ENCODE measurements at places on chromosomes 13 and 19.

GRCh38 chr19:29302002-29302928, 89.3 kb upstream of the UQCRFS1 start:
- DNase-seq, result no peak

DNA sequence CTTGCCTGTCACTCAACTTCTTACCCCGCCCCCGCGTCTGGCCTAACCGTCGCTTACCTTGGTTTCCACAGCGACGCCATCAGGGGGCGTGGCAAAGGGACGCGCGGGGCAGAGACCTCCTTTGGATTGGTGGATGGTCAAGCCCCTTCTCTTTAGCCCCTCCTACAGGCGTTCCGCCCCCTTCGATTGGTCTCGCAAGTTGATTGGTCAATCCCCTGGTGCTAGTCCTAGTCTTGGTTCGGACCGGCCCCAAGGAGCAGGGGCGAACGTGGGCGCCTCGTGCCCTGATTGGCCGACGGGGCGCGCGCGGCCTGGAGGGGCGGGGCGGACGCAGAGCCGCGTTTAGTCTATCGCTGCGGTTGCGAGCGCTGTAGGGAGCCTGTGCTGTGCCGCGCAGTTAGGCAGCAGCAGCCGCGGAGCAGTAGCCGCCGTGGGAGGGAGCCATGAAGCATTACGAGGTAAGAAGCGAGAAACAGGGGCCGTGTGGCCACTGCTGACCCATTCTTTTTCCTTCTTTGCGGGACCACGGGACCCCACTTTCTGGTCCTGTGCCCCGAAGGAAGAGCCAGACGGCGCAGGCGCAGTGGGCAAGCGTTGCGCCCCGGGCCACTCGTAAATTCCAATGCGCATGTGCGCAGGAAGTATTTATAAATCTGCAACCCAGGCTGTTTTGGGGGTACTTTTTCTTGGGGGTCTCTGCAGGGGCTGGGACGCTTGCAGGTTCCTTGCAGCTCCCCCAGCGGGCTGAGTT, at the start of gene TECR:
TECR (plus strand) TSS at position 341 of the 751 bp plus-strand sequence; CDS start at position 444, 103 bp downstream.
- peak; percentile 100 for DNase-seq

DNA sequence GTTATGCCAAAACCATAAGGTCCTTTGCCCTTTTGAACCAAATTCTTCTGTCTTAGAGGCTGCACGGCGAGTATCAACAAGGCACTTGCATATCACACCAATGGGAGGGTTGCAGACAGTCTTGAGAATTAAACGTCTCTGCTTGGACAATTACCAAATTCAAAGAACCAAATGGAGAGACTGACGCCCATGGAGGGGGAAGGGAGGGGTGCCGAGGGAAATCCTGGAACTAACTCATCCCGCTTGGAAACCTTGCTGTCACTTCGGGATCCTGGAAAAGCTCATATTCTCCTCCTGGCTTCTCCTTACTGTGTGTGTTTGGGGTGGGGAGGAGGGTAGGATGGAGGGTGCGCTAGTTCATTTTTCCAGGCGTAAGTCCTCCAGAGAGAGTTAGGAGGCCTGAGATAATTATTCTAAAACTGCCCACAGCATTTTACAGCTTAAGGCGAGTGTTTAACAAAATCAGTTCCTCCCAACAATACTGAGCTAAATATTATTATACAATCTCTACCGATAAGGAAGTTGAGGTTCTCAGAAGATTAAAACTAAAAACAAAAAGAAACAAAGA, 425.1 kb downstream of the TSHZ3 start:
- no peak for DNase-seq

- peak; percentile 89 for DNase-seq
Observed at GRCh38 chr19:1478934-1479707, at the start of gene C19orf25. C19orf25 (minus strand) TSS chr19:1479215; CDS start chr19:1478903, 312 bp downstream.

DNA sequence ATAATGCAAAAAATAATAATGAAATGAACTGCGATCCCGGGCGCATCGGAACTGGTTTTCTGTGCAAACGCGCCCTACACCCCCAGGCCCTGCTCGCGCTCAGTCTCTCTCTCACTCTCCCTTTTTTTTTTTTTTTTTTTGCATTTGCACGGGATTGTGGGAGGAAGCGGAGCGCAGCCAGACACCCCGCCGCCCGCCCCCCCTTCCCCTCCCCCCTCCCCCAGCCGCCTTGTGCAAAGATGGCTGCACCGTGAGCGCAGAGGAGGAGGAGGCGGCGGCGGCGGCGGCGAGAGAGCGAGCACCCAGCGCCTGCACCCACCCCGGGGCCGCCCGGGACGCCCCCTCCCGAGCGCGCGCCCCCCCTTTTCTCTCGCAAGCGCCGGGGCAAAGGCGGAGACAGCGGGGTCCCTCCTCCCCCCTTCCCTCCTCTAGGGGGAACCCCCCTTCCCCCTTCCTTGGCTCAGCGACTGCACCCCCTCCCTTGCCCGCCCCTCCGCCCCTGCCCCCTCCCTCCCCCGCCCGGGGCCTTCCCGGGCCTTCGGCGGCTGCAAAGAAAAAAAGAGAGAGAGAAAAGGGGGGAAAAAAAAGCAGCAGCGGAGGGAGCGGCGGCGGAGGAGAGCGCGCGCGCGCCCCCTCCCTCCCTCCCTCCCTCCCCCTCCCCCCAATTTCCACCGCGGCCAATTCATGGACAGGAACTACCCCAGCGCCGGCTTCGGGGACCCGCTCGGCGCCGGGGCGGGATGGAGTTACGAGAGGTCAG, at the start of gene PRR12:
PRR12 (plus strand) TSS at position 212 of the 760 bp plus-strand sequence; CDS start at position 685, 473 bp downstream.
- peak; percentile 89 for DNase-seq

- no peak for DNase-seq
Observed at GRCh38 chr19:30148039-30148790, 206.2 kb downstream of the URI1 start.

GRCh38 chr13:36841391-36841790, 22.4 kb downstream of the RFXAP start:
- no peak for DNase-seq

GRCh38 chr13:40558656-40559055, 107.8 kb downstream of the FOXO1 start:
- no peak for DNase-seq

GRCh38 chr13:102394158-102395053, 7.4 kb downstream of the FGF14 start:
- peak; percentile 91 for DNase-seq

- DNase-seq, result no peak
Observed at GRCh38 chr19:50532952-50533351, 19.2 kb upstream of the ASPDH start.

GRCh38 chr13:100875392-100876043, 200.9 kb upstream of the TMTC4 start:
- DNase-seq, result no peak

GRCh38 chr19:8446061-8446709, 1.4 kb downstream of the HNRNPM start:
- no peak for DNase-seq

- DNase-seq, result no peak
Observed at GRCh38 chr13:27104606-27105005, 67.0 kb downstream of the USP12 start.

- DNase-seq, result no peak
Observed at GRCh38 chr13:99293178-99293577, 14.0 kb downstream of the GPR183 start.

DNA sequence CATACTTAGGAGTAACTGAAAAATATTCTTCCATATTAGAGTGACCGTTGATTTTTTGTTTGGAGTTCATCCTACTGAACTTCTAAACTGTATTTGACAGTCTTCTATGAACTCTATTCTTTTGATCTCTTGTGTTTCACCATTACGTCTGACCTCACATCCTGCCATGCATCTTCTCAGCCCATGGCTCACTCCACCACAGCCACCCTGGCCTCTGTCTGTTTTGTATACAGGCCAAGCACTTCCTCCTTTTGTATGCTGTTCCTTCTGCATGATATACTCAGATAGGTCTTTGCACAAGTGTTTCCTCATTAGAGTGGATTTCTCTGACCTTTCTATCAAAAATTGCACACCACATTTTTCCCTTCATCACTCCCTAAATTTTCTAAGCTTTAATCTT, 119.9 kb downstream of the MAB21L1 start:
- DNase-seq, result no peak

- DNase-seq, result no peak
Observed at GRCh38 chr13:53683608-53684007, 655.0 kb downstream of the OLFM4 start.

DNA sequence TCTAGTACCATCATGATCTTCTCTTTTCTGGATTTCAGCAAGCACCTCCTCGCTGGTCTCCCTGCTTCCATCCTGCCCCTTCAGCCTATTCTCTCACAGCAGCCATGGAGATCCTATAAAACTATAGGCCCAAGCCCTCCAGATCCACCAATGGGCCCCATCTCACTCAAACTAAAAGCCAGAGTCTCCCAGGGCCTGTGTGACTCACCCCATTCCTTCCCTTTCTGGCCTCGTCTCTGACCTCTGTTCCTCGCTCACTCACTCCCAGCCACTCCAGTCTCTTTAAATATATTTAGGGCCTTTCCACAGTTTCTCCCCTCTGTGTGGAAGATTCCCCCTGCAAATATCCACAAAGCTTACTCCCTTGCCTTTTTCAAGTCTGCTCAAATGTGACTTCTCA, 89.7 kb downstream of the HSPH1 start:
- no peak for DNase-seq

DNA sequence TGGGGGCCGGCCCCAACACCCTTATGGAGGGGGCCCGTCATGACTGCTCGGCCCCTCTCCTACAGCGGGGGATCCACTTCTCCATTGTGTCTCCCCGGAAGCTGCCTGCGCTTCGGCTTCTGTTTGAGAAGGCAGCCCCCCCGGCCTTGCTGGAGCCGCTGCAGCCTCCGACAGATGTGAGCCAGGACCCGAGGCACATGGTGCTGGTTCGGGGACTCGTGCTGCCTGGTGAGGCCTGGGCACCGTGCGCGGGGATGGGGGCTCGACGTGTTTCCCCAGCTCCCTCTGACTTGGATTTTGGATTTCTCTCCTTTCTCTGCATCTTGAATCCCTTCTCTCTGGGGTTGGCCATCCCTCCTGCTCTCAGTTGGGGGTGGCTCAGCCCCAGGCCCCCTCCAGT, 11.6 kb downstream of the MED25 start:
- no peak for DNase-seq

DNA sequence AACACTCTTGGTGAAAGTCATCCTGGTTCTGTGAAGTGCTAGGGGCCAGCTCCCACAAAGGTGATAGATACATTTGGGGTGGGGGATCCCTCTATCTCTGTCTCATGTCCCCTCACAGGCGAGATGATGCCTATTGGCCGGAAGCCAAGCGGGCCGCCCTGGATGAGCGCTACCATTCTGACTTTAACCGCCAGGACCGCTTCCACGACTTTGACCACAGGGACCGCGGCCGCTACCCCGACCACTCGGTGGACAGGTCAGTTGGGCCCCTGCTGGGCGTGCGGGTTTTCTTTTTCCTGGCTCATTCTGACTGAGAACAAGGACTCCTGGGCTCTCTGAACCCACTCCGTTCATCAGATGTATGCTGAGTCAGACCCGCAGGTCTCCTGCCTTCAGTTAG, 16.4 kb downstream of the MICOS13 start:
- no peak for DNase-seq

GRCh38 chr19:58338825-58339558, 12.2 kb downstream of the ZSCAN22 start:
- no peak for DNase-seq

GRCh38 chr19:33348301-33349010, 25.1 kb upstream of the CEBPG start:
- no peak for DNase-seq

DNA sequence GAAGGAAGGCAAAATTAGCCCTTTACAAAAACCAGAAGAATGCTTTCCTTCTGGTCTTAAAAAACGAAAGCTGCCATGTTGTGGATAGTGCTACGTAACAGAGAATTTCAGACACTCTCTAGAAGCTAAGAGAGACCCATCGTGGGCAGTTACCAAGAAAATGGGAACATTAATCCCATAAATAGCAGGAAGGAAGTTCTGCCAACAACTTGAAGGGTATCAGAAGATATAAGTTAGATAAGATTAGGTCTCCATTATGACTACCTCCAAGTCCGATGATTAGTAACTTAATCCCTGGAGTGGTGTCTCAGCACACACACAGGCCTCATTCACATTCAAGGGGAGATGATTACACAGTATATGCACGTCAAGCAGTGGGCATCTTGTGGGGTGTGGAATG, 115.7 kb upstream of the TRPC4 start:
- no peak for DNase-seq

GRCh38 chr19:33163481-33163880, 30.6 kb upstream of the LRP3 start:
- no peak for DNase-seq

DNA sequence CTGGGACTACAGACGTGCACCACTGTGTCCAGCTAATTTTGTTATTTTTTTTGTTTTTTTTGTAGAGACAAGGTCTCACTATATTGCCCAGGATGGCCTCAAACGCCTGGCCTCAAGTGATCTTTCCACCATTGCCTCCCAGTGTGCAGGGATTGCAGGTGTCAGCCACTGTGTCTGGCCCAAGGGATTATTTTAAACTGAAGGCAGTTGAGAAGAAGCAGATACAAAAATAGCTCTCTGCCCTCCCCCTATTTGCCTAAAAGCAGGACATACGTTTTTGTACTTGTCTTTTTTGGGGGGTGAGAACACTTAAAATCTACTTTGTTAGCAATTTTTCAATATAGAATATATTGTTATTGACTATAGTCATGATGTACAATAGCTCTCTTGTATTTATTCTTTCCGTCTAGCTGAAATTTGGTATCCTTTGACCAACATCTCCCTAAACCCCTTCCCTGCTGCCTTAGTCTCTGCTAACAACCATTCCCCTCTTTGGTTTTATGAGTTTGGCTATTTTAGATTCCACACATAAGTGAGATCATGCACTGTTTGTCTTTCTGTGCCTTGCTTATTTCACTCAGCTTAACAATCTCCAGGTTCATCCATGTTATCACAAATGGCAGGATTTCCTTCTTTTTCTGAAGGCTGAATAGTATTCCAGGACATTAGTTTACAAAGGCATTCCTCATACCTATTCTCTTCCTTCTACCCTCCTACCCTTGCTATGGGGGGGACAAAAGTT, 34.9 kb downstream of the ADGRE3 start:
- no peak for DNase-seq

DNA sequence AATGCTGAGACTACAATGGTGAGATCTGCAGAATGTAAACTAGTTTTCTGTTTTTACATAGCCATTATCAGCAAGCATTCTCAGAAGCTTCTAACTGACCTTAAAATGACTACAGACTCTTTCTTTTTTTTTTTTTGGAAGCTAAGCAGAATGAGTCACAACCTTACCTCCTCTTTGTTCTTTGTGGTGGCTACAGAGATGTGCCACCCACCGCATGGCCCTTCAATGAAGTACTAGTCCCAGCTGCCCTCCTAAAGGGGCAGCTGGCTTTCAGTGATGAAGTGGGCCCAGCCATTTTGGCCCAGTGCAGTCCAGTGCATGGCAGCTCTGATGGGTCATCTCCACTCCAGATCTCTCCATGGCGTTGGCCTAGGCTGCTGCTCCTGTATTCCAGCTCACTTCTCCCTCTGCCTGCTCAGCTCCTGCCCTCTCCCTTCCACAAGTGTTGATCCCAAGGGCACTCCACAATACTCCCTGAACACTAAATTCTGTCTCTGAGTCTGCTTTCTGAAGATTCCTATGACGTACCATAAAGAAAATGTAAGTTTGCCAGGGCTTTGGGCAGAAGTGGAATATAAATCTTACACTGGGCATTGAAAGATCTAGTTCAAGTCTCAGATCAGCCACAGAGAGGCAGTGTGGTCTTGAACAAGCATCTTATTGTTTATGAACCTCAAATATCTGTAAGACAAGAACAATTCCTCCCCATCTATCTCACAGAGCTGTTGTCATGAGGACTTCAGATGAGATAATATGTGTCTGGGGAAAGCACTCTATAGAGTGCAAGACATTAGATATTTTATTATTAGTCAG, 85.6 kb downstream of the RXFP2 start:
- DNase-seq, result no peak
